ENCODE measurements at places on chromosomes 6 and 20.

GRCh38 chr6:26385734-26386125 lies 2.8 kb downstream of the BTN2A2 start:
- DNase-seq = no peak

DNA sequence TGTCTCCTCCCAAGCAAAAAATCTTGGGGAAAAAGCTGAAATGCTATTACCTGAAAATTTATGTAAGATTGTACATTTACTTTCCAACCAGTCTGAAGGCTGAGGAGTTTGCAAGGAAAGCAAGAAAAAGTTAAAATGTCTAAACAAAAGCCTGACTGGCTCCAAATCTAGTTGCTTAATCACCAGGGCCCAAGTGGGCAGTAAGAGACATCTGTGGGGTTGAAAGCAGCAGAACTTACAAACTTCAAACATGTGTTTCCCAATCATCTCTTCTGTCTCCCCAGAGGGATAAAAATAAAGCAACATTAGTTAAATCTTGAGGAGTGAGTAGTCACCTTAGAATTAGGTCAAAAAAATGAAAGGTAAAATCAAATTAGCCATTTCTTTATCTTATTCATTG lies 98.6 kb downstream of the OGFRL1 start:
- DNase-seq = no peak

DNA sequence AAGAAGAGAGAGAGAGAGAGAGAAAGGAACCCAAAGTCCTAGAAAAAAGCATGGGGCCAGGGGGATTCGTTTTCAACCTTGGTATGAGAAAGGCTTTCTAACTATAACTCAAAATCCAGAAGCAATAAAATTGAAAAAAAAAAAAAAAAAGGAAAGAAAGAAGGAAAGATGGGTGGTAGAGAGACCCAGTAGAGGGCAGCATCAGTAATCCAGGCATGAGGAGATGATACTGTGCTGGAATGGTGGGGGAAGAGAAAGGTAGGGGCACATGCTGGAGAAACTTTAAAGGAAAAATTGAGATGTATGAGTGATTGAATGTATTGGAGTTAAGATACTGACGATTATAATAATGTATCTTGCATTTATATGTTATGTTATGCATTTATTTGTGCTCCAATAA lies 1040.7 kb upstream of the FLRT3 start:
- peak; percentile 17 for DNase-seq

DNA sequence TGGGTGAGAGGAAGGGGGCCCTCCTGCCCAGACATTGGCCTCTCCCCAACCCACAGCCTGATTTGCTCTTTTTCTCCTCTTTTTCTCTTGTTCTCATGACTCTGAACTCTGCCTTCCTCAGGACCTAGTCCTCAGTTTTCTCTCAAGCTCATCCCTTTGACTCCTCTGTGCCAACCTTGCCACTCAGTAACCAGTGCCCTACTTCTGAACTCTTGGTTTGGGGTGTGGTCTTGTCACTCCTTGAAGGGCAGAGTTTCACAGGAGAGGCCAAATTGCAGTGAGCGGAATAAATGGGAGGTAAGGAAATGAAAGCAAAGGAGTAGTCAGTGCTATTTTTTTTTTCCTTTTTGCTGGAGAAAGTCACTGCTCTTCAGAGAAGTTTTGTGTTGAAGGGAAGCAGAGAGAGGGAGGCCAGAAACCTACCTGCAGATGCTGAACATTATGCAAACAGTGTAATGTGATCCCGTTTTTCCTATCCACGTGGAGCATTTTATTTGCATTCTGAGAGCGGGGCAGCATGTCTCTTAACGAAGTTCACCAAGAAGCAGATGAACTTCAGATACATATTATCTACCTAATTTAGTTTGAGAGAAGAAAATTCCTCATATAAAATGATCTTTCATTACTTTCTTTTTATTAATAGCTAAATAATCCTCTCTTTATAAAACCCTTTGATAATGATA lies 26.9 kb downstream of the CFAP61 start:
- DNase-seq = no peak

DNA sequence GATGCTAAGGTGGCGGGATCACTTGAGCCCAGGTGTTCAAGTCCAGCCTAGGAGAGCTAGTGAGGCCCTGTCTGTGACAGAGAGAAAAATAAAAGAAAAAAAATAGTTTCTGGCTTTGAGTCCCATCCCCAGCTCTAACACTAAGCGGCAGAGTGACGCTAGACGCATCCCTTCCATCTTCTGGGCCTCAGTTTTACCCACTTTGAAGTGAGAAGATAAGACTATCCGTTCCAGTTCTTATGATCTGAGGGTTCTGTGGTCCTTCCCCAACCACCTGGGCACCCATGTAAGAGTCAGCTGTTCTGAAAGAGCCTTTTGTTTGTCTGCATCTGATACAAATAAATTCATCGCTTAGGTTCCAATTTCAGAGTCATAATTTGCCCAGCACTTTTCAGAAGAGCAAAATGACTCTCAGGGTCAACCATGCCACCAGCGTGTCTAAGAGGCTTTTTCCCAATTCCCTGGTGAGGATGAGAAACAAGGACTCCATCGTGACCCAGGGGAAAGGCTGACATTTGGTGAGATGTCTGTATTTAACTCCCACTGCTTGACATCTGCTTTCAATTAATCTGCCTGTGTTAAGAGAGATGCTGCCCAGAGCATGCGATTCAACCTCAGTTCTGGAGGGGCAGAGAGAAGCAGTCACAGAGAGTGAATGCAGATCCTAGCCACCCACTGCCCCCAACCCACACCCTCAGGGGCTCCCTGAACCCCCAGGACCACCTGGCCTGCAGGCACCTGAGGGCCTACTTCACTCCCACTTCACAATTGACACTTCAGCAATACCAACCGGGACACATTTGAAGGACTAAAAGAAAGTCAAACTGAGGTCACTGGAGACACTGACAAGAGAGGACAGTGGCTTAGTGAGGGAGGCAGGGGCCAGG lies 131.6 kb upstream of the TOP1 start:
- peak; percentile 22 for DNase-seq

- no peak for DNase-seq
Observed at GRCh38 chr20:43389211-43389610, 68.5 kb upstream of the SRSF6 start.

- DNase-seq = no peak
Observed at GRCh38 chr20:45247865-45248264, 6.5 kb downstream of the SLPI start.

- DNase-seq = no peak
Observed at GRCh38 chr20:25042531-25043498, 15.1 kb downstream of the ACSS1 start.

GRCh38 chr20:4782378-4782772 lies 60.7 kb downstream of the PRND start:
- DNase-seq = peak; percentile 43

- DNase-seq = no peak
Observed at GRCh38 chr6:90493332-90493731, 93.5 kb downstream of the MAP3K7 start.

GRCh38 chr6:53985366-53985765 lies 125.9 kb upstream of the MLIP start:
- DNase-seq = no peak
